ENCODE measurements at places on chromosomes 7 and 10.

DNA sequence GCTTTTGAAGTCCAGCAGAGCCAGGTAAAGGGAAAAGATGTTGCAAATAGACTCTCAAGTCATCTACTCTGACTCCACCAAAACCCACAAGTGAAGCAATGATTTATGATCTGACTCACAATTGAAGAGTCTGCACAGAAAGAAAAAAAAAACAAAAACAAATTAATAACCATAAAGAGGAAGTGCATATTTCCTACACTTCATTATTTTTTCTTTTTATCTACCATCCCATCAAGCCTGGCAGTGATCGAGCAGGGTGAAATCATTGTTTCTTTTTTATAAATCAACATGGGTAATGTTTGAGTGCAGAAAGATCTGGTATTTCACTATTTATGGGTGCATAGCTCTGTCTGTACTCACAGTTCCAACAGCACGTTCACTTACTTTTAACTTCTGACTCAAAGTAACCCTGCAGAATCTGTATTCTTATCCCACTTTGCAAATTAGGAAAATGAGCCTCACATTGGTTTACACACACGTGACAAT lies 829.0 kb downstream of the TNS3 start:
- no peak for DNase-seq

DNA sequence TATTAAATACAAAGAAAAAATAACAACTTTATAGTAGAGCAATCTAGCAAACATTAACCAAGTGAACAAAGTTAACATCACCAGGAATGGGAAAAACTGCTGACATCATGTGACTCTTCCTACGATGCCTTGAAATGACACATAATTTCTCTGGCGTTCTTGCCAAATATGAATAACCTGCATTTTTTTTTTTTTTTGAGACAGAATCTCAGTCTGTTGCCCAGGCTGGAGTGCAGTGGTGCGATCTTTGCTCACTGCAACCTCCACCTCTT lies 126.5 kb upstream of the VKORC1L1 start:
- no peak for DNase-seq

GRCh38 chr10:103572347-103573204 lies 79.1 kb downstream of the NEURL1 start:
- no peak for DNase-seq

- DNase-seq, result no peak
Measured at GRCh38 chr7:115789901-115790300, 240.7 kb downstream of the TFEC start.

- no peak for DNase-seq
Measured at GRCh38 chr10:125795128-125795527, 19.5 kb upstream of the MMP21 start.

GRCh38 chr10:70726909-70727495 lies 54.7 kb downstream of the ADAMTS14 start:
- DNase-seq, result no peak

DNA sequence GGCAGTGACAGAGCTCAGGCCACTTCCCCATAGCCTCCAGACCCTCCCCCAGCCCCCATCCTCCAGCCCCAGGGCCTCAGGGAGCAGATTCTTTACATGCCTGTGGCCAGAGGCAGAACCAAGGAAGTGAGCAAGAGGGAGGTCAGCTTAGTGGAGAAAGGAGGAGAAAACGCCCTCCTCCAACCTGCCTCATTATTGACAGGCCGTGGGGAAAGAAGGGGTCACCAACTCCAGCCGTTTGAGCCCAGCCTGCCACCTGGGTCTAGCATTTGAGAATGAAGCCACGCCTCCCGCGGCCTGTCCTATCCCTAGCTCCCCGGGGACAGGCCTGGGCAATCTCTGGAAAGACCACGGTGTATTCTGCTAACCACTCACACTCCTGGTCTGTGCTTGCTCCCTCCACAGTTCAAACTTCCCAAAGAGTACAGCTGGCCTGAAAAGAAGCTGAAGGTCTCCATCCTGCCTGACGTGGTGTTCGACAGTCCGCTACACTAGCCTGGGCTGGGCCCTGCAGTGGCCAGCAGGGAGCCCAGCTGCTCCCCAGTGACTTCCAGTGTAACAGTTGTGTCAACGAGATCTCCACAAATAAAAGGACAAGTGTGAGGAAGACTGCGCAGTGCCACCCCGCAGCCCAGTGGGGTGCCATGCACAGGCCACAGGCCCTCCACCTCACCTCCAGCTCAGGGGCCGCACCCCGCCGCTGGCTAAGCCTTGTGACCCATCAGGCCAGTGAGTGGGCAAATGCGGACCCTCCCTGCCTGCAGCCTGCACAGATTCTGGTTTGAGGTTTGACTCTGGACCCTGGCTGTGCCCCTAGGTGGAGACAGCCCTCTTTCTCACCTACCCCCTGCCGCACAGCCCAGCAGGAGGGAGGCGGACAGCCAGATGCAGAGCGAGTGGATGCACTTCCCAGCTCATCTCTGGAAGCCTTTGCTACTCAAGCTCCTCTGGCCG lies 14.3 kb upstream of the TRIM8 start:
- DNase-seq, result no peak

DNA sequence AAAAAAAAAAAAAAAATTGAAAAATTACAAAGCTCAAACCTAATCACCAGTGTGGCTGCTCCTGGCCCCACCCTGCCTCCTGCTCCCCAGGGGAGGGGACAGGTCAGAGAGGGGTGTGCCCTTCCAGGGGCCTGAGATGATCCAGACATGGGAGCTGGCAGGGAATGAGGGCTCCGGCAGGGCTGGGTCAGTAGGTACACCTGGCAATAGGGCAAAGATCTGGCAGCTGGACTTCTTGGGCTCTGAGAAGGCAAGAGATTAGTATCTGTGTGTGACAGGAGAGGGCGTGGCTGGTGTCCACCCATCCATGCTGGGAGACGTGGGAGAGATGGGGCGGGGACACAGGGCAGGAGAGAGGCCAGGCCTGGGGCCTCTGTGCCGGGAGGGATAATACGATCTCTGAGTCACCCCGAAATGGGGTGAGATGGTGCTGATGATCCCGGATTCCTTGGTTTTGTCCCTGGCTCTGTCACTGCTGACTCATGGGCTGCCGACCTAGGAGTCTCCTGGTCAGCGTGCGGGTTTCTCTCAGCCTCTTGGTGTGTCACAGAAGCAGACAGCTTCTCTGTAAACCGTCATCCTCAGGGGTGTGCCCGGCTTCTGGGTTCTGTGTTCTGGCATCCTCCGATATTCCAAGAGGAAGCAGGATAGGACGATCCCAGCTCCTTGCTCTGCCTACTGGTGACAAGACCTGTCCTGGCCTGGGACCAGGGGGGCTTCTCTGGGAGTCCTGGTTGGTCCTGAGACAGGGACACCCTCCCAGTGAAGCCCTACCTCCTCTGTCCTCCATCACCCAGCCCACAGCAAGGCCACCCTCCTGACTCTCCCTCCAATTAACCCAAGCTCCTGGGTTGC lies 8.2 kb upstream of the CLDN4 start:
- DNase-seq, result no peak
